ENCODE measurements at places on chromosomes 2 and 18.

DNA sequence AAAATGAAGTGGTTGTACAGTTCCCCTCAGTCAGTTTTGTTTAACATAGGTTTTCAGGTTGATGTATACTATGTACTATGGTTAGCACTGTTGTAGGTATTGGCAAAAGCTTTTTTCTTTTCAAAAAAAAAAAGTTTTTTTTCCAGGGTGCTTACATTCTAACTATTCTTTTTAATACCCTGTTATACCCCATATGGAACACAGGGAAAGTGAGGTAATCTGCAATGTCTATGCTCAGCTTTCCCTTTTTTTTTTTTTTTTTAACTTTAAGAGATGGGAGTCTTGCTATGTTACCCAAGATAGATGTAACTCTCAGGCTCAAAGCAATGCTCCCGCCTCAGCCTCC is 590 bp upstream of the CCDC138 start:
- no peak for DNase-seq

DNA sequence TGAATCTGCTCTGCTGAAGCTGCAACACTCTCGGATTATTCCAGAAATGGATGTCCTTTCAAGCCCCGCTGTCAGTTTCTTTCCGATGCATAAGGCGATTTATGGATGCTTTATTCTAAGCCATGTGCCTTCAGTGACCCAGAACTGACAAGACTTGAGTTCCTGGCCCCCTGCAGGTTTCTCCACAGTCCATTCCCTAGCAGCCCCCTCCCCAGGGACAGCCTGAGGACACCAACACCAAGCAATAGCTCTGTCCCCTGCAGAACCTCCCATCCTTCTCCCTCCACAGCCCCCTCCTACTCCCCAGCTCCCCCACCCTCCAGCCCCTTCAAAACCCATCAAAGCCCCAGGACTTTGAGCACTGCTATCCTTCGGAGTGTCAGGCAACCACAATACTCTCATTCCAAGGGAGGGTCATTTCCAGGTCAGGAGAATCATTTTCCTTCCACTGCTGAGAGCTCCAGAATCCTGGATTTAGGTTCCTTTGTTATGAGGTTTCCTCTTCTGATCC is 24.6 kb upstream of the SPP2 start:
- DNase-seq, result no peak

DNA sequence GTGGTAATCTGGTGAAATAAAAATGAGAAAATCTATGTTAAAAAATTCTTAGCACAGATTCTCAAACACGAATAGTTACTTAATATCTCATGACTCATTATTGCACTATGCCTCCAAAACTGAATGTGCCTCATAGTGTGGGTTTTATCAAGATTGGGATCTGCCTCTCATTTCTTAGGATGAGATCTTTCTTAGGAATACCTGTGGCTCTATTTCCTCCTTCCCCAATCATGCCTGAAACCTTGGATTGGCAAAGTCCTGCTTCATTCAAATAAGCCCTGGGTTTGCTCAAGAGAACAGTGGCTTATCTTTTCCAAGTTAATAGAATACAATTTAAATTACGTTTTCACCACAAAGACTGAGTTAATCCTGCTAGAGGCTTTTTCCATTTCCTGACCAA is 100.3 kb downstream of the DPP10 start:
- DNase-seq, result no peak

GRCh38 chr2:171081649-171082111 is 79.0 kb downstream of the TLK1 start:
- DNase-seq, result no peak
